NCI-H82 (cell line): ENCODE measurements at places on chromosomes 12 and 14.
A peak's percentile ranks its signal among the peaks of the same experiment; 100 is the strongest.

DNA sequence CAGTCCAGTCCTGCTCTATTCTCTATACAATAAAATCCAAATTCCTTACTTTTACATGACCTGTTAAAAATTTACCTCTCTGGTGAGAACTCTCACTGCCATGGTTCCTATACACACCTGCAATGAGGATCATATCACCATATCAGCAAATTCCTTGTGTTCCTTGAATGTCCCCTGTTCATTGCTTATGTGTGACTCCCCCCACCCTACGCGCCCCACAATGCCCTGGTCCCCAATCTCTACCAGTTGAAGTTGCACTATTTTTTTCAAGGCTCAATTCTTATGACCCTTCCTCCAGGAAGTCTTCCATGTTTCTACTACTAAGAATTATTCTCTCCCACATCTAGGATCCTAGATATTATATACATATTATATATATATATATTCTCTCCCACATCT is 82.2 kb upstream of the NEDD1 start:
- DNase-seq: no peak

GRCh38 chr12:66244446-66244845 is 55.4 kb downstream of the IRAK3 start:
- no peak for DNase-seq

GRCh38 chr14:104221071-104221625 is 82.8 kb downstream of the KIF26A start:
- peak; percentile 18 for DNase-seq

DNA sequence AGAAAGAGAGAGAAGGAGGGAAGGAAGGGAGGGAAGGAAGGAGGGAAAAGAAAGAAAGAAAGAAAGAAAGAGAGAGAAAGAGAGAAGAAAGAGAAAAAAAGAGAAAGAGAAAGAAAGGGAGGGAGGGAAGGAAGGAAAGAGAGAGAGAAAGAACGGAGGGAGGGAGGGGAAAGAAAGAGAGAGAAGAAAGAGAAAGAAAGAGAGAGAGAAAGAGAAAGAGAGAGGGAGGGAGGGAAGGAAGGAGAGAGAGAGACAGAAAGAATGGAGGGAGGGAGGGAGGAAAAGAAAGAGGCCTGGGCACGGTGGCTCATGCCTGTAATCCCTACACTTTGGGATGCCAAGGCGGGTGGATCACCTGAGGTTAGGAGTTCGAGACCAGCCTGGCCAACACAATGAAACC is 5.1 kb upstream of the ANAPC5 start:
- no peak for DNase-seq

DNA sequence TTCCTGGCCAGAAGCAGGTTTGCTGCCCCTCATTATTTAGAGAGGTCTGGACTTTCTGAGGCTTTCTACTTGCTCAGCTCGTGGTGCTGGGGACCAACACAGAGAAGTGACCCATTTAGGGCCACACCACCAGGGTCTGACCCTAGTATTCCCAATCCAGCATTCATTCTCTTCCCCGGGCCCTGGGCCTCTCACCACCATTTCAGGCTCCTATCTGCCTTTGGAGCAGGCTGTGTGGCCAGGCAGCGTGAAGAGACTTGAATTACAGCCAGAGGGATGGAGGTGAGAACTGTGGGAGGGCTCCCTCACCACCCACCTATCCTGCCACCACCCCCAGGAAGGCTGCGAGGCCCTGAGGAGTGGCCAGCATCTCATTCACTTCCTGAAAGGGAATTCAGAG is 24.6 kb downstream of the FAM222A start:
- DNase-seq: no peak

- DNase-seq: no peak
These were observed 69.7 kb downstream of the LRP6 start for GRCh38 chr12:12197128-12197527.

- DNase-seq: peak; percentile 92
These were observed 15.6 kb downstream of the SMUG1 start for GRCh38 chr12:54173066-54173726.

DNA sequence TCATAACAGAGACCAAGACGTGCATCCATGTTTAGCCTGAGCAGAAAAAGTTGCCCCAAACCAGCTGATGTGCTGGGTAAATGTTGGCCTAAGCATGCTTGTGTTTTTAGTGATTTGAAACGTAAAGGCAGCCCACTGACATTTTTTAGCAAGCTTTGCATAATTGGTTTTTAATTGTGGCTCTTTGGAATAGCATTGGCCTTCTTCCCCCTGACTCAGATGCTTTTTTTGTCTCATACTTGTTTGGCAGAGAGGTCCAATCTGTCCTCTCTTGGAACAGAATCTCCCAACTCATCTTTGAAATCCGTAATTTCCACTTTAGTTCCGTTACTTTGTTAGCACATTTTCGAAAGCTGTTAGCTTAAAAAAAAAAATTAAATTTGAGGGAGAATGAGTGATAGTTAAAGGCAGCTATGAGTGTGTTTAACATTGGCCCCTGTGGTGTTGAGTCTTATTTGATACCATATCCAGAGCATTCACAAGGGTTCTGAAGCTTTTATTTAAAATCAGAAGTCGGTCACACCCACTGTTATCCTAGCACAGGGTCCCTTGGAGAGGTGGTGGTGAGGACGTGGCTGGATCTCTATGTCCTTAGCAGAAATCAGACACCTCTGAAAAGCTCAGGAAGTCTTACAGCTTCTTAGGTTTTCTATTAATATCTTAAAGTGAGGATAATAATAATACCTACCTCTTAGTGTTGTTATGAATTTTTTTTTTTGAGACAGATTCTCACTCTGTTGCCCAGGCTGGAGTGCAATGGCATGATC is 15.6 kb downstream of the JDP2 start:
- DNase-seq: no peak

DNA sequence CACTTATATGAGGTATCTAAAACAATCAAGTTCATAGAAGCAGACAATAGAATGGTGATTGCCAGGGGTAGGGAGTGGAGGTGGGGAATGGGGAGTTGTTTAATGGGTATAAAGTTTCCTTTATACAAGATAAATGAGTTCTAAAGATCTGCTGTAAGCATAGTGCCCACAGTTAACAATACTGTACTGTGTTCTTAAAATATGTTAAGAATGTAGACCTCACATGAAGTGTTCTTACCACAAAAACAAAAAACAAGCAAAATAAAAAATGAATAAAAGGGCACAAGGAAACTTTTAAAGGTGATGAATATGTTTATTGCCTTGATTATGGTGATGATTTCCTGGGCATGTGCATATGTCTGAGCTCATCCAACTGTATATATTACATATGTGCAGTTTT is 211.8 kb downstream of the MSRB3 start:
- no peak for DNase-seq

GRCh38 chr12:120485961-120486881 is 9.7 kb upstream of the DYNLL1 start:
- DNase-seq: peak; percentile 61

DNA sequence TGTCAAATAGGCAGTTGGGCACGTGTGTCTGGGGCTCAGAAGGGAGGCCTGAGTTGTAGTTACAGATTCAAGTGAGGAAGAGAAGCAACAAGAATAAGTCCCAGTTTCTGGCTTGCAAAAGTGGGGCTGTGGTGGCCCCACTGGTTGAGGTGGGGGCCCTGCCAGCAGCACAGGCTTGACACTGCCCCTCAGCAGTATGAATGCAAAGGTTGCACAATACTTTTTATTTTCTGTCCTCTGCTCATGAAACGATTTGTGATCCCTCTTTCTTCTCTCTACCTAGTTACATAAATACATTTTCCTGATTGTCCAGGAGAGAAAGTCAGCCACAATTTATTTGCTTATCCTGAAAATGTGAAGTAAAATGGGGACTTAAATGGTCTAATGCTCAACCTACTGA is 577.8 kb downstream of the AACS start:
- DNase-seq: no peak

DNA sequence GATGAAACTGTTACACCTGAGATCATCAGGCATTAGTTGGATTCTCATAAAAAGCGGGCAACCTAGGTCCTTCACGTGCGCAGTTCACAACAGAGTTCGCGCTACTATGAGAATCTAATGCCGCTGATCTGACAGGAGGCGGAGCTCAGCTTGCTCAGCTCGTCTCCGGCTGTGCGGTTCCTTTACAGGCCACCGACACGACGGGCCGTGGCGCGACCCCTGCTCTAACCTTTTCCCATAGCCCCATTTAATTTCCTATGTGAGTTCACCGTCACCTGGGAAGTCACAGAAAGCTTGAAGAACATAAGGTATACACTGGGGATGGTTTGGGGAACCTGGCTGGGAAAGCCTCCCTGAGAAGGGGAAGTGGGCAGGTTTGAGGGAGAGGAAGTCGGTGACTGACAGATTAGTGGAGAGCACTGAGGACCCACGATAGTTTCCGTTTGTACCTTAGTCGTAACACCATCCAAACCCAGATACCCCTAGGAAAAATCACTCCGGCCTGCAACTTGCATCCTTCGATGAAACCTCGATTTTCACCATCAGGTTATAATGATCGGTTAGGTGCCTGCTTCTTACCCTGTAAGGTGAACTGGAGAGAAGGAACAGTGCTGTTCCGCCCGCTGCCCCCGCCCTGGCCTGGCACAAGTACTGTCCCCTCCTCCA is 2.8 kb upstream of the AAAS start:
- peak; percentile 50 for DNase-seq

DNA sequence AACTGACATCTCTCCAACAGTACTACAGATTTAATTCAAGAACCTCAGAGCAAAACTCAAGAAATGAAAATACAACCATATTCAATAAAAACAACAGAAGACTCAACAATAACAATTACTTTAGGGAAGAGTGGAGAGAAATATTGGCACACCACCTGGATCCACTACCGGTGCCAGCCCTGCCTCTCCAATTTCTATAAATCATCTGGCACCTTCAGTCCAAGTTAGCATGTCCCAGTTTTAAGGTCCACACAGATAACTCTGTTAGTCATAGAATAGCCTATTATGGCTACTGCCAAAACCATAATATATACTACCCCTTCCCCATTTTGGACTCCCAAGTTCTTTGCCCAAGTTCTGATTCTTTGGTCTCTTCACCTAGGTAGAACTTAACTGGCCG is 69.9 kb upstream of the PSMA6 start:
- no peak for DNase-seq

- no peak for DNase-seq
These were observed 673.4 kb downstream of the BCL11B start for GRCh38 chr14:98598576-98598975.

DNA sequence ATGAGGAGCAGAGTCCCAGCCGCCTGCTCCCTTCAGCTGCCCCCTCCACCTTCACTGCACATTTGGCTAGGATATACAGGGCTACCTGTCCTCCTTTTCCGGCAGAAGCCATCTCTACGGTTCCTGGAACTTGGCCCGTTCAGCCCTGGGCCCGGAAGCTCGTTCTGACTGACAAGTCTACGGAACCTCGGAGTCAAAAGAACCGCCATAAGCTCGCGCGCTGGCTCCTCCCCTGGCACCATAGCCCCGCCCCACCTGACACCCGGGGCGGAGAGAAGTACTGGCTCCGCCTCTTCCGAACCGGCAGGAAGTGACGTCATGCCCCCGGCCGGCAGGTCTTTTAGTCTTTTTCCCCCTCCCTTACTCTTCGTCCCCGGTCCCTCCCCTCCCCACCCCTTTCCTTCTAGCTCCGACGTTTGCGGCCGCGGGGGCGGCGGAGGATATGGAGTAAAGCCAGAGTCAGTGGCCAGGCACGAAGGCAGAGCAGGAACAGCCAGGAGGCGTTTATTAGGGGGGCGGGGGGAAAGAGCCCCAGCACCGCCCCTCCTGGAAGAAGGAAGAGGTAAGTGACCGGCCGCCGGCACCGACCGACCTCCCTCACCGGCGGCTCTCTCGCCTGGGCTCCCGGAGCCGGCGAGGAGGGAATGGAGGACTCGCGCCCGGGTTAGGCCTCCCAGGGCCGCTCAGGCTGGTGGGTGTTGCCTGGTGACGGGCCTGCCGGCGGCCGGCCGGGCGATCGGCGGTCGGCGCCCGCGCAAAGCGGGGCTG is at the start of the genes DEPDC4 and SCYL2:
Gene DEPDC4, minus strand, starts transcription at position 245 of the 768 bp plus-strand sequence. Its CDS starts 3 bp downstream, at position 242.
Gene SCYL2, plus strand, starts transcription at position 343 of the 768 bp plus-strand sequence. CDS start 15,794 bp downstream, outside the sequence.
- peak; percentile 97 for DNase-seq

GRCh38 chr12:55446326-55446725 is 2.5 kb downstream of the OR6C2 start:
- no peak for DNase-seq

- no peak for DNase-seq
These were observed 14.4 kb downstream of the PCNX1 start for GRCh38 chr14:70921669-70922068.

- DNase-seq: no peak
These were observed 19.3 kb downstream of the ASCL1 start for GRCh38 chr12:102976609-102977280.

- no peak for DNase-seq
These were observed 13.9 kb downstream of the CKB start for GRCh38 chr14:103508521-103509329.

GRCh38 chr14:95601650-95602049 is 66.8 kb downstream of the GLRX5 start:
- DNase-seq: no peak
